Stromal cell of bone marrow (primary cell): ENCODE measurements at places on chromosomes 12 and 14.

- DNase-seq = peak; percentile 95
These were observed 29.3 kb downstream of the CD9 start for GRCh38 chr12:6229224-6230218.

DNA sequence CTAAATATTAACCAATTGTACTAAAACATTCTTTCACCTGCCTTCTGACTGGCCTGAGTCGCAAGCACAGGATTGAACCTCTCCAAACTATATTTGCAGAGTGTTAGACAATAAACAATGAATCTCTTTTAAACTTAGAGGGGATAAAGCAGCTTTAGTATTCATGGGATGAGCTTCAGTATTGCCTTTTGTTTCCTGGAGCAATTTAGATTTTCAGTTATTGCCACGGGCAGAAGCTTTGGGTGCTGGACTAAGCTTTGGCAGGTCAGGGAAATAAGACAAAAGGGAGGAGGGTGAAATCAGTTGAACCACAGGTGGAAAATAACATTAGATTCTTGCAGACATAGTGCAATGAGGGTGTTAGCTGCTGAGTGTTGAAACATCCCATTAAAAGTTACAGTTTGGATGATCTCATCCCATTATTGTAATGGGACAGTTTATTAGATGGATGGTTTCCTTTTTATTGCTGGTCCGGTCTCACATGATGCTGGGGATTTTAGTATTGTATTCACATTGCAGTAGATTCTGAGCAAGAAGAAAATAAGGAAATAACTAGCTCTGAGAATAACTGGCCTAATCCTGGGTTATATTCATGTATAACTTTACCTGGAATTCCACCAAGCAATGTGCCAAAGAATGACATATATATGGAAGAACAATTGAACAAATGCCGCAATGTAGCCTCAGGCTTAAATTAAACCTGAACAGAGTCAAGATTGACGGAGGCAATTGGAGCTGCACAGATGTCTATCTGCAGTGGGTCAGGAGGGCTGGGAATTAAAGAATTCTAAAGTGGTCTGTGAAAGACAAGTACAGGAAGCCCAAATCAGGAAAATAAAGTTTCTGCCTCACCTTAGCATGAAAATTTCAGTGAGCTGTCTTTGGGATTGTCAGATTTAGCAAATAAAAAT lies 1092.8 kb upstream of the SEL1L start:
- no peak for DNase-seq

GRCh38 chr14:39991041-39991440 lies 558.8 kb upstream of the FBXO33 start:
- DNase-seq = no peak

DNA sequence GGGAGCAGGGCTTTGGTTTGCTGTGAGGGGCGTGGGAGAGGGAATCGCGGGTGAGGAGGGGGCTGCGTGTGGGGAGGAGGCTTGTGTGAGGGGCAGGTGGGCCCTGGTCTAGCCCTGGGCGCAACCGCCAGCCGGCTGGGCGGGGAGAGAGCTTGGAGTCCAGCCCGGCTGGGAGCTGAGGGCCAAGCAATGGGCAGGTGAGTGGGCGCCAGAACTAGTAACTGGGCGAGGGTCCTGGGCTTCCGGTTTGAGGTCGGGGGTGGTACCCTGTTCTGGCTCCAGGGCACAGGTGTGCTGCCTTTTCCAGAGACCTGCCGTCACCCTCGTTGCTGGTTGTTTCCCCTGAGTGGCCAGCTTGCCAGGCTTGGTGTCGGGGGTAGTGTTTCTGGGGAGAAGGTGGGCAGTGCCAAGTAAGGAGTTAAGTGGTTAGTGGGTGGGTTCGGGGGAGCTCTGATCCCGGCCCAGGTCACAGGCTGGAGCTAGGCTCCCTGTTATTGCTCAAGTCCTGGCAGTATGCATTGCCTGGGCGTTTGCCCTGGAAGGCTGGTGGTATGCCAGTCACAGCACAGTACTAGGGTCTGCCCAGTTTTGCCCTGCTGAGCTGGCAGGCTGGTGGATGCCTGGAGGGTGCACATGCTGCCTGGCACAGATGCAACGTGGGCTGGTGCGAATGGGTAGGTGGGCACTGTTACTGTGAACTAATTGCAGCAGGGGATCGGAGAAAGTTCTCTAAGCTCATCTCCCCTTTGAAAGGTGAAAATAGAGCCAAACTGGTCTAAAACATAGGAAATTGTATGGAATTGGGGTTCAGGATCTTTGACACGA lies 683 bp downstream of the CIPC start:
- no peak for DNase-seq

GRCh38 chr12:131494741-131495524 lies 216.0 kb upstream of the SFSWAP start:
- no peak for DNase-seq

- no peak for DNase-seq
These were observed 6.5 kb upstream of the LGMN start for GRCh38 chr14:92754966-92755365.

DNA sequence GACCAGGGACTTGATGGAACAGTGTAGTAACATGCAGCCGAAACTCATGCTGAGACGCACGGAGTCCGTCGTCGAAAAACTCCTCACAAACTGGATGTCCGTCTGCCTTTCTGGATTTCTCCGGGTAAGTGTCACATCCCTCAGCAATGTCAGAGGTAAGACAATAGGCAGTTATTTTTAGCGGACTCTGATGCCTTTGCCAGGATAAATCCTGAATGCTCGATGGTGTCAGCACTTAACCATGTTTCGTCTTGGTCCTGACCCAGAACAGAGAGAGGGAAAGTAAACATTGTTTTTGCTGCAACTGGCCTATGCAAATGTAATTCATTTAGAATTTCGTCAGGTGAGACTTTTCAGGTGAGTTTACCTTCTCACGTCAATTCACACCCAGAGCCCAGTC lies 112.3 kb downstream of the PLXNC1 start:
- DNase-seq = no peak

- no peak for DNase-seq
These were observed 1.5 kb upstream of the FGF6 start for GRCh38 chr12:4447151-4447550.
